ENCODE measurements at places on chromosomes 1 and 21.

DNA sequence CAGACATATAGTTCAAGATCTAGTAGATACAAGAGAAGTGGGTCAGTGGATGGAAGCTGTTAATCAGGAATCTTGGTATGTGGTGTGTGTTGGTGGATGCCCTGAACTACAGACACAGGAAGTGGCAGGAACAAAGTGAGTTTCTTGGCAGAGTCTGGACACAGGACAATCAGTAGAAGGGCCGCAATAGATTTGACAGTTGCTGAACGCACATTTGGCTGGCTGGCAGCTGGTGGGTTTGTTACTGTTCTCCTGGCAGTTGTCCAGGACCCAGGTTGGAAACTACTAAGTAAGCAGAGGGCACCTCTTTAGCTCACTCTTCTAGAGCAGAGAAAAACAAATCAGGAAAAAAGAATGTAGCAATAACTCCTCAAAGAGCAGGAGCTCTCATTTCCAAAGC lies 13.2 kb downstream of the KRTAP26-1 start:
- no peak for DNase-seq

DNA sequence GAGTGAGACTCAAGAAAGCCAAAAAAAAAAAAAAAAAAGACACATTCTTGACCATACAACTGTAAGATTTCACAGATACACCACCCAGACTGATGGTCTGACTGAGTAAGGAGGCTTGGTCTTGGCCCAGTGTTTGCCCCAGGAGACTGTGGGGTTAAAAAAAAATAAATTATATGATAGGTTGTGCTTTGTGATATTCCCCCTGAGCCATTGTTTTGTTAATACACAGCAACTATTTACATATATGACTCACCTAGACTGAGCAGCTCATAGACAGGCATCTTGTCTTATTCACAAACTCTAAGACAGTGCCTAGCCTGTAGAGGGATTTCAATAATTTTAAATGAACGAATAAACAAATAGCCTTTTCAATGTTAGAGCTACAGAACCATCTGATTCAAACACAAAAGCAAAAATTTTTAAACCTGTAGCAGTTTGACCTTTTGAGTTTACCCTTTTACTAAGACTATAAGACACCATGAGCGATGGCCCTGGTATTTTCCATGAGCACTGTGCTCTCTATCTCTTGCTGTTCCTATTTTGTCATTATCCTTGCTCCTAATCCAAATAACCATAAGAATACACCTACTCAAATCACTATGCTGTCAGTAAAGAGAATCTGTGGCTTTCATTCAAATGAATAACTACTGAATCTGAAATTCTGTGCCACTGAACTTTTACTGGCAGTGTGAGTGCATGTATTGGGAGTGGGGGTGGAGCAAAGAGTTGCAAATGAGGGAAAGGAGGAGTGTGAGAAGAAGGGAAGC lies 199.4 kb upstream of the PTBP2 start:
- DNase-seq, result no peak

DNA sequence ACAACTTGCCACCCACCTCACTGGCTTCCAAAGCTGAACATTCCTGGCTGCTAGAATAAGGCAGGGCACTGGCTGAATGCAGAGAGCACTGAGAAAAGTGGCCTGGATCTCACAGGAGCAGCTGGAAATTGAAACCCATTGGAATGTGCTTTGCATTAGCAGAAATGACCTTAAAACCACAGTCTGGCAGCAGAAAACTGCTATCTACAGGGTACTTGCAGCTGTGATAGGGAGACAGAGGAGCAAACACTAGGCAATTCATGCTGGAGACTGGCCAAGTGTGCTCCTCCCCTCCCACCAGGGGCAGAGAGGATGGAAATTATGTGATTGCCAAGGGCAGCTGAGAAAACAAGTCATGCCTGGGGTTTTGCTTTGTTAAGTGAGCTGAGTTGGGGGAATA lies 47.2 kb downstream of the HSD3B1 start:
- no peak for DNase-seq

- DNase-seq, result peak; percentile 67
Observed at GRCh38 chr1:17419626-17420328, 19.7 kb downstream of the RCC2 start.

- DNase-seq, result no peak
Observed at GRCh38 chr21:41897047-41897669, 18.0 kb upstream of the PRDM15 start.

- no peak for DNase-seq
Observed at GRCh38 chr1:36484099-36484498, 1.4 kb upstream of the CSF3R start.

All from T-helper 9 cell (primary cell).